Fibroblast of skin of abdomen (primary cell): ENCODE measurements at places on chromosomes 5 and 9.

DNA sequence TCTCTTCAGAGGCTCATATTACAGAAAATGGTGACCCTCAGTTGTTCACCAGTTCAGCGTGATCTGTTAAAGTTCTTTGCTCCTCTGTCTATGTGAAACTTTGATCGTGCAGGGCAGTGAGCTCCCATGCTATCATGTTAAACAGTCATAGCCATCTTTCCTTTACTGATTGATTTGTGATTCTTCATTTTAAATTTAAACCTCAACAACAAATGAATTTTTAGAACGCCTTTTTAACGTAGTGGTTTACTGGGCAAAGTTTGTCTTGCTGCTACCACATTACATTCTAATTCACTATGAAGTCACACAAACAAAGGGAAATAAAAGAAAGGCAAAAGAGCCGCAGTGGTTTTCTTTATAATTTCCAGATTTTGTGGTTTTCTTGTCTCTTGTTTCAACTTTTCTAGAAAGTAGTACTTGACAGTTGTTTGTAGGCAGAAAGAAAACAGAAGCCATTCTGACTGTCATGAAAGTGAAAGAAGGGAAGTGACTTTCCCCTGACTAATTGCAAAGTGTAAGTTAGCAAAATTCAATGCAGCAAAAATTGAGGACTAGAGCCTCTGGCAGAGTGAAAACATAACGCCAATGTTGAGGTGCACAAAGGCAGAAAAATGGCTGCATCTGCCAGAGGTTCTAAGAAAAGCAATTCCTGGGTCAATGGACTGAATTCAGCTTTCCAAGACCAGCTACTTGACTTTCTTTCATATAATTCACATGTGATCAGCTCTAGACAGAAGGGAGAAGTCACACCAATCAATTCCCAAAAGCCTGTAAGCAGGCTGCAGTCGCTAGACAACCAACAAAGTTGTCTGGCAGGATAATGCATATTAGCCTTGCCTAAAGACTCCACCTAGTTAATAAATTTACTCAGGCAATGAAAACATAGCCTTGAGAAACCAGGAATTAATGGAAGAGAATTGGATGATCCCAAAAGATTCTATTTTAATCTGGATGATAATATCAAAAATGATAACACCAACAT lies 7.1 kb upstream of the IFNA6 start:
- DNase-seq: peak; percentile 29

- peak; percentile 64 for DNase-seq
Observed at GRCh38 chr5:150137168-150137957, 18.3 kb downstream of the PDGFRB start.

DNA sequence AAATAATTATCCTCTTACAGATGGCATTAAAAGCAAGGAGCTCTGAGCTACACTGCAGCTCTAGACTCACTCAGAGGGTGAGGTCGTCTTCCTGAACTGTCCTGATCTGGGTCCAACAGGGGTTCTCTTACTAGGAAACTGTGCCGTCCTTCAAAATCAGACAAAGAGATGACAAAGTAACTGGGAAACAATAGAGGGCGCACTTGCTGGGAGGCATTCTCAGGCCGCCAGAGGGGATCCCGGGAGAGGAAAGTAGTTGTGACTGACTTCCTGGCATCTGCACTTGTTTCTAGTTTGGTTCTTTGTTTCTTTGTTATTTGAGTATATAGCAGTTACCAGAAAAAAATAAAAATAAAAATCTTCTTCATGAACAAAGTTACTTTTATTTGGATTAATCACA lies 142.9 kb upstream of the MSX2 start:
- no peak for DNase-seq

- peak; percentile 15 for DNase-seq
Observed at GRCh38 chr9:137669261-137669672, 50.5 kb downstream of the EHMT1 start.

- no peak for DNase-seq
Observed at GRCh38 chr5:949815-950560, 57.3 kb downstream of the TRIP13 start.

DNA sequence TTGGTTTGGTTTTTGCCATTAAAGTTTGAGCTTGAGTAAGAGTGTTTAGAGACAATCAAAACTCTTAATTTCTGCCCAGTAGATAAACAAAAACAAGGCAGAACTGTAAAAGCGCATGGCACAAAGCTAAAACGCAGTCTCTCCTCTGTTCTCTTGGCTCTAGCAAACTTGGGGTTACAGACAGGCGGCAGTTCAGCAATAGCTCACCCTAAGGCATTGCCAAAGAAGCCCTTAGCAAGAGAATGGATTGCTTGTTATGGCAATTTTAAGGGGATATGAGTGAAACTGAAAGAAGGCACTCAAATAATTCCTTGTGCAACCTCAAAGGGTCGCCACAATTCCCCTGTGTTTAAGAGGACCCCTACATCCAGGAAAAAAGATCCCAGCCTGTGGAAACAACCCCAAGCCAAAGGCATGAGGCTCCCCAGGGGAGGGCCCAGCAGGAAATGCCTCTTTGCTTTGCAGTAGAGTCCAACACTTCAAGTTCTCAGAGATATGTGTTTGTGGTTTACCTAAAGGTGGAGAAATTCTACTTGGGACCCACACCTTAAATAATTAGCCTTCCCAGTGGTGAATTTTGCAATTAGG lies 317.0 kb upstream of the MPDZ start:
- no peak for DNase-seq

- no peak for DNase-seq
Observed at GRCh38 chr9:93124793-93125192, 9.3 kb downstream of the NINJ1 start.

- no peak for DNase-seq
Observed at GRCh38 chr9:135944444-135945252, 16.5 kb downstream of the UBAC1 start.

DNA sequence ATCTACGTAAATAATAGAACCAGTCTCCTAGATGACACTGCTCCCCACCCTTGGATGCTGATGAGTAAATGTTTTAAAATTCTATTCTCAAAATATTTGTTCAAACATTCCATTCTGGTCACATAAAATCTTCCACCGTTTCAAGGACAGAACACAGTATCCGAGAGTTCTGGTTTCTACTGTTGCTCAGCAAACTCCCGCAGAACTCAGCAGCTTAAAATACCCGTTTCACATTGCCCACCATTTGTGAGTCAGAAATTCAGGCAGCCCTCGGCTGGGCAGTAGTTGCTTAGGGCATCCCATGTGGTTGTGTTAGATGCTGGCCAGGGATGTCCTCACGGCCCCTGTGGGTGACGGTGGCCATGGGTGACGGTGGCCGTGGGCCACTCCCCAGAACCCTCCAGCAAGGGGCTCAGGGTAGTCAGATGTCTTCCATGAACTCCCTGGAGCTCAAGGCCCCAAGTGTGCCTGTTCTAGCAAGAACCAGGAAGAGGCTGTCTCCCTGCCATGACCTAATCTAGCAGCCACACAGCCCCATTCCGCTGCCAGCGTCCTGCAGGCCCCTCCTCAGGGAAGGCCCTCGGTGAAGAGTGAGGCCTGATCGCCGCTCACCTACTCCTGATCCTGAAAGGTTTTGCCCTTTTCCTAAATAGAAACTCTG lies 17.4 kb downstream of the MGAT1 start:
- peak; percentile 78 for DNase-seq

DNA sequence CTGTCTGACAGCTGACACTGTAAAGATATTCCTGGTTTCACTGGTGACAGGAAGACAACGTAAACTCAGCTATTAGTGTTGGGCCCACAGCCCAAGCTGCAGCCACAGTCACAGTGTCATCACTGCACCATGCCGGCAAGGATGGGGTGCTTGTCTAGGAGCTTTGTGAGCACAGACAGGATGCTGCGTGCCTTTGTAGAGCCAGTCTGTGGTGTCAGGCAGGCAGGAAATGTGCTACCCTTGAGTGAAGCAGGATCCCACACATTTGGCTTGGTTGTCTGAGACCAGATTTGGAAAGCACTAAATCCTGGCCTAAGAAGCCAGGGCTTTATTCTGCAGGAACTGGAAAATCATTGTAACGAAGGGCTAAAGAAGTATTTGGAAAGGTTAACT lies 121.6 kb upstream of the ADAMTS16 start:
- DNase-seq: peak; percentile 40

GRCh38 chr9:125460346-125460745 lies 198.7 kb downstream of the GAPVD1 start:
- DNase-seq: no peak

DNA sequence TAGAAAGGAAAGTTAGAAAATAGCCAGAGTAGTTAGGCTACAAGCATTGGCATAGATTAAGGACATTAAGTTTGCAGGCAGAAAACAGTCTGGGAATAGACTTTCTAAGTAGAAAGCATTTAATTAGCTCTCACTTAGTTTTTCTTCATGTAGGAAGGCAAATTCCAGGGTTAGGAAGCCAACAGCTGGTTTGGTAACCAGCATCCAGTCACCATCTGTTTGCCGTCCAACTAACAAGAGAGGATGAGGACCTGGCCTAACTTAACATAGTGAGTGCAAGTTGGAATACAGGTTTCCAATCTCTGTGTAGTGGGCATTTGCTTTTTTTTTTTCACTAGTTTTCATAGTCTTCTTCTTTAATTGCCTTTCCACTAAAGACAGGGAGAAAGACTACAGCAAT lies 121.7 kb upstream of the NR3C1 start:
- DNase-seq: no peak

- no peak for DNase-seq
Observed at GRCh38 chr5:38547257-38547656, 9.2 kb downstream of the LIFR start.

- no peak for DNase-seq
Observed at GRCh38 chr9:89844075-89844474, 239.3 kb downstream of the GADD45G start.

DNA sequence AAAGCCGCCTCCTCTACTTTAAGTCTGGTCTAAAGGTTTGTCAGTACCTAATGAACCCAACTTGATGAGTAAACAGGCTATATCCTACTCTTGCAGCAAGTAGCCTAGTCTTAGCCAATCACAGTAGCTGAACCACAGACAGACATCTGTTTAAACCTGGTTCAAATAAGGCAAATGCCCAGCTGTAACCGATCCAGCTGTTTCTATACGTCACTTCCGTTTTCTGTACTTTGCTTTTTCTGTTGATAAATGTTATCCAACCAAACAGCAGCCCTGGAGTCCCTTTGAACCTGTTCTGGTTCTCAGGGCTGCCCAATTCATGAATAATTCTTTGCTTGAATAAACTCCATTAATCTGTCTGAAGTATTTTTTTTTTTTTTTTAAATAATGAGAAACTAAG lies 76.9 kb upstream of the EQTN start:
- DNase-seq: no peak

DNA sequence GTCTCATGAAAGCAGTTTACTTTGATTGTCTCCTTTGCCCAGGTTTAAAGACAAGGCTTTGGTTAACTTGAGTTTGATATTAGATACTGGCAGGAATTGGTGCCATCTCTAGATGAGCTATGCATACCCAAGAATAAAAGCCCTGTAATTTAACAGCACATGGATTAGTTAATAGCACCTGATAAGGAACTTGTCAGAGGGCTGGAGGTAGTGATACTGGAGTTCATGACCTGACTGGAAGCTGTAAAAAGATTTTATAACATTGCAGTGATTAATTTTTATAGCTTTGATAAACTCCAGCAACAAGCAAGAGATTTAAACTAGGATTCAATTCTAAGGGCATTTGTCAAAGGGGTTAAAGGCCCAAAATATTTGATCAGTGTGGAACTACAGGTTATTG lies 34.9 kb upstream of the SYK start:
- no peak for DNase-seq

GRCh38 chr9:86201474-86202337 lies 57.8 kb downstream of the C9orf153 start:
- DNase-seq: no peak

GRCh38 chr9:86098824-86099700 lies at the start of gene GOLM1:
Gene GOLM1, minus strand, starts transcription at chr9:86099558. Its CDS starts 20,238 bp downstream, at chr9:86079320.
- peak; percentile 76 for DNase-seq

DNA sequence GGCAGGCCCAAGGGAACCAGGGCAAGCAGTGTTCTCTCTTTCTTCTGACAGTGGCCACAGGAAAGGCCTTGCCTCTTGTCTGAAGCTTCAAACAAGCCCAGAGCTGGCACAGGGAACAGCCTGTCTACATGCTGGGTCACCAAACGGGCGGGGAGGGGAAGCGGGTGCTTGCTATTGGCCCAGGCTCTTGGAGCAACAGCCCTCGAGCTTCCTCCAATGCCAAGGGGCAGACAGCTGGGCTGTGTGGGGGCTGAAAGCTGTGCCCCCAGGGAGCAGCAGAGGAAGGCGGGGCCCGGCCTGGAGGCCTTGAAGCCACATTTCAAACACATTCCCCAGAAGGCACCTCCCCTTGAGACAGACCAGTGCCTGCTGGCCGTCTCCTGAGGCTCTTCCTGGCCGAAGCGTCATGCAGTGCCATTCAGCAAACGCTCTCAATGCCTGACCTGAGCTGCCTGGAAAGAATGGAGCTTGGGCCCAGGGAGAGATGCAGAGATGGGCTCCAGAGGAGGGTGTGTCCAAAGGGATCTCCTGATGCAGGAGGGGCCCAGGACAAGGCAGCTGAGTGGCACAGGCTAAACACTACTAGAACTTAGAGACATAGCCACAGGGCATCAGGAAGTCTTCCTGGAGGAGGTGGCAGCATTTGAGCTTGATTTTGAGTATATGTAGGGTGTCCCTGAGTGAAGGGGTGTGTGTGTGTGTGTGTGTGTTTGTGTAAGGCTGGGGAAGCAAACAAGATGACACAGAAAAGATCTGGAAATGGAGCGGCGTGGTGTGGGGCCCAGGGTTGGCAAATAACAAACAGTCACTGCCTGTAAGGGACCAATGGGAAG lies 2.5 kb downstream of the FIBCD1 start:
- peak; percentile 59 for DNase-seq

DNA sequence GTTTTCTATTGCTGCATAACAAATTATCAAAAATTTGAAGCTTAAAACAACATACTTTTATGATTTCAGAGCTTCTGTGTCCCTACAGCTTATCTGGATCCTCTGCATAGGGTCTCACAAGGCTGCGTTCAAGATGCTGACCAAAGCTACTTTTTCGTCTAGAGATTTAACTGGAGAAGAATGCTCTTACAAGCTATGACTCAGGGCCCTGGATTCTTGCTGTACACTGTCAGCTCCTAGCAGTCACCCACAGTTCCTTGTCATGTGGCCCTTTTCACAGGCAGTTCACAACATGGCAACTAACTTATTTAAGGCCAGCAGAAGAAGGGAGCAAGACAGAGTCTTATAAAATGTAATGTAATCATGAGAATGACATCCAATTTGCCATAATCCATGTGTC lies 70.8 kb upstream of the FAM174A start:
- DNase-seq: peak; percentile 55
